ENCODE measurements at places on chromosomes 7 and 10.

GRCh38 chr10:80050752-80051151 is 27.7 kb upstream of the TMEM254 start:
- DNase-seq, result no peak

- DNase-seq, result no peak
These were observed 295.5 kb upstream of the CDC14C start for GRCh38 chr7:48628793-48629349.

DNA sequence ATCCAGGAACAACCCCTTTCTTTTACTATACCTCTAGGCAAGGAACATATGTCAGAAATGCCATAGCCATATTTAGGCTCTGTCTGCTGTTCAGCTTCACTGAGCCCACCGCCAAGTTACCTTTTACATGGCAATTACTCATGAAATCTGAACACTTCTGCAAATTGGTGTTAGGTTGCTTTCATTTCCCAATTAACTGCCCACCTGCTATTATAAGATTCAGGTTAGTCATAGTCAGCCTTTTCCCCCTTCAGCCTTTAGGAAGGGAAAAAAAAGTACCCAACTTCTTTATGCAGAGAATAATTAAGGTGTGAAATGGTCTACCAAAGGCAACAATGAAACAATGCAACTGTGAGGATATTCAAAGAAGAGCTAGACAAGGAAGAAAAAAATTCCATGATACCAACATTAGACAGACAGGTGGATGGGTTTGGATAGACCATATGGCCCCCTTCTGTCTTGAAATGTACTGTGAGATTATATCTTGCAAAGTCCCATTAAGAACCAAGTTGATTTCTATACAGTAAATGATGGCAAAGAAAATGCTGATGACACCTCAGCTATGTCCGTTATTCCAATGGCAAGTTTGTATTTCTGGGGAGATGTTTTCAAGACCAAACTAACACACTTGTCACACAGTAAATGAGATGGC is 442.1 kb upstream of the NRP1 start:
- DNase-seq, result no peak

GRCh38 chr7:155002411-155003091 is 373 bp downstream of the PAXIP1 start:
- DNase-seq, result no peak

DNA sequence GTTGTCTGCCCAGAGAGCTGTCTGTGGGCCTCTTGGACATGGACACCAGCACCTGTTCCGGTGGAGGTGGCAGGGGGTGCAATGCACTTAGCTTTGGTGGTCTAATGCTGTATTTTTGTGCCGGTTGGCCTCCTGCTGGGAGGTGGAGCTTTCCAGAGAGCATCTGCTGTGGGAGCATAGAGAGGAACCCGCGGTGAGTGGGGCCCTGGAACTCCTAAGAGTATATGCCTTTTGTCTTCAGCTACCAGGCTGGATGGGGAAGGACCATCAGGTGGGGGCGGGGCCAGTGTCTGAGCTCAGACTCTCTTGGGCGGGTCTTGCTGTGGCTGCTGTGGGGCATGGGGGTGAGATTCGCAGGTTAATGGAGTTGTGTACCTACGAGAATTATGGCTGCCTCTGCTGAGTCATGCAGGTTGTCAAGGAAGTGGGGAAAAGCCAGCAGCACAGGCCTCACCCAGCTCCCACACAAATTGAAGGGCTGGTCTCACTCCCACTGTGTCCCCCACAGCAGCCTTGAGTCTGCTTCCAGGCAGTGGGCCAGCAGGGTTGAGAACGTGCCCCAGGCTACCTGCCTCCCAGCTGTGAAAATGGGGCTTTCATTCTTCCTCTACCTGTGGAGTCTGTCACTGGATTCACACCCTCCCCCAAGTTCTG is 29.0 kb downstream of the JAKMIP3 start:
- no peak for DNase-seq

DNA sequence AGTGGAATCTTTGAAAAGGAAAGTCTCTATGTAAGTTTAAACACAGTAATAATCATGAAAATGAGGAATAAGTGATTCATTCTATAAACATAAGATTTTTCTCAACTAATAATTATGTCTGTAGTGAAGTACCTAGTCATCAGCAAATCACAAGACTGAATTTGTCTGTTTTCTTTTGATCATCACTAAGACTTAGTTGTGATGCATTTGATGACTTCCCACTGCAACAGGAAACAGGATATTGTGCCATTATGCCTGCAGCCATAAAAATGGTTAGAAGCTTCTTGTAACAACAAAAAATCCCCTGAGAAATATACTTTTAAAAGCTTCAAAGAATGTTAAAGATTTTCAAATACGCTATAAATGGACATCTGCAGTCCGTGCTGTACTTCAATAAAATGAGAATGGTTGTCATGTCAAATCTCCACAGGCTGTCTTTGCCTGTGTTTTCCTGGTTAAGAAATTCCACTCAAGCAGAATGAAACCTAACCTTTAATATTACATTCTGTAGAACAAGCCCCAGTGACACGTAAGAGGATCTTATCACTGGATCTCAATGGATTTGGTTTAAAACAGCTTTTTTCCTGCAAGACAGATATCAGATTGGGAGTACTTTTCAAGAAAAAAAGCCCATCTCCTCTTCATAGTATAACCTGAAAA is 1262.3 kb upstream of the PHF14 start:
- DNase-seq, result peak; percentile 61

- no peak for DNase-seq
These were observed 33.0 kb upstream of the POM121L12 start for GRCh38 chr7:53002389-53002788.

Data from GF-D8 (cell line).